Caudate nucleus (tissue), 63 donors: ENCODE measurements at places on chromosomes 2 and 18.

DNA sequence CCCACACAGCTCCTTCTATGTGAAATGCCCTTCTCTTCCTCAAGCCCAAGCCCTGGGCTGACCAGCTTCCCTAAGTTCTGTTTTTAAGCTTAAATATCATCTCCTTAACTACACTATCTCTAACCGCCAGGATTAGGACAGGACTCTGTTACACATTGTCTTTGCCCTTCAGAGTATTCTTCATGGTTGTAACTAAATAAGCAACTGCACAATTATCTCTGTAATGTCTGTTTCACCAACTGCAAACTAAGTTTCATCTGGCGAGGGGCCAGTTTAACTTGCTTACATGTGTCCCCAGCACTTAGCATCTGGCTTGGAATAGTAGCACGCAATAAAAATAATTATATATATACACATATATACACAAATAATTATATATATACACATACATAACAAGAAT lies 1.1 kb upstream of the ERMN start:
- DNase-seq = no peak

- DNase-seq = no peak
Observed at GRCh38 chr2:38129481-38129880, 53.5 kb upstream of the CYP1B1 start.

GRCh38 chr18:52452427-52452826 lies 112.4 kb downstream of the DCC start:
- no peak for DNase-seq

GRCh38 chr18:77249569-77250500 lies at the start of gene GALR1:
GALR1 (plus strand) TSS chr18:77249848; CDS start chr18:77250549, 701 bp downstream.
- no peak for DNase-seq

GRCh38 chr2:180385601-180386201 lies 378.6 kb upstream of the CWC22 start:
- DNase-seq = no peak

- DNase-seq = no peak
Observed at GRCh38 chr18:22318745-22319407, 98.8 kb downstream of the CTAGE1 start.

- DNase-seq = no peak
Observed at GRCh38 chr2:72678024-72678423, 147.8 kb downstream of the EXOC6B start.
